ENCODE measurements at places on chromosomes 16 and 17. TPM values are rescaled to one million over a fixed set of nuclear protein-coding genes. Genes with fewer than 3 reads are reported as not detected.
A peak's percentile ranks its signal among the peaks of the same experiment; 100 is the strongest.

- DNase-seq = no peak
Observed at GRCh38 chr17:62675701-62676100, 48.2 kb downstream of the MRC2 start.

- peak; percentile 30 for DNase-seq
Observed at GRCh38 chr16:9138731-9139501, 47.5 kb downstream of the HAPSTR1 start.

DNA sequence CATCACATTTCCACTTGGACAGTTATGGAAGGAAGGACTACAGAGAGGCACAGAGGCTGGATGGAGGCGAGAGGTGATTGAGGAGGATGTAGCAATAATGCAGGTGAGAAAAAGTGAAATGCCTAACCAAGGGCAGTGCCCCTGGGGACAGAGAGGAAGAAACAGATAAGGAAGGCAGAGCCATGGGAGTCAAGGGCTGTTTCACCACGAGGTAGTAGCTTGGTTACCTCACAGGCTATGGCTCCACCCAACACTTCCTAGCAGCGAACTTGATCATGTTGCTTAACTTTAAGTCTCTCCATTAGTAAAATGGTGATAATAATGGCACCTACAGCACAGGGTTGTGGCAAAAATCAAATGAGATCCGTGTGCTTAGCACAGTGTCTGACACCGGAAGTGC, 83.9 kb downstream of the YPEL2 start:
- no peak for DNase-seq

DNA sequence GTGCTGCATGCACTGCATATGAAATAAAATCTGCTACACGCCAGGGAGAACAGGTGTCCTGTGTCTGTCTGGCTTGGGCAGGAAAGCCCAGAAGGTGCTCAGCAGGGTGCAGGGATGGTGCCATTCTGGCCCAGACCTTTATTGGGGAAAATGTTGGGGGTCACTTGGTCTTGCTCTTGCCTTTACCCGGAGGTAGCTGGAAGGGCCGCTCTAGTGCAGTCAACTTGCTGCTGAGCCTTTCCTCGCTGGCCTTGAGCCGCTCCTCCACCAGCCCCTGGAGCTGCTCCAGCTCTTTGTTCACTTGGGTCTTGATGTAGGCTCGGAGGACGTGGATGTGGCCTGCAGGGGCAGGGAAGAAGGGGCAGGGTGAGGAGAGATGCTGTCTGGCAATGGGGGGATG, 4.5 kb downstream of the CFAP119 start:
- no peak for DNase-seq

GRCh38 chr17:45843722-45844121, 959 bp upstream of the SPPL2C start:
- DNase-seq = no peak

GRCh38 chr16:12538667-12539091, 265.0 kb downstream of the CPPED1 start:
- no peak for DNase-seq

DNA sequence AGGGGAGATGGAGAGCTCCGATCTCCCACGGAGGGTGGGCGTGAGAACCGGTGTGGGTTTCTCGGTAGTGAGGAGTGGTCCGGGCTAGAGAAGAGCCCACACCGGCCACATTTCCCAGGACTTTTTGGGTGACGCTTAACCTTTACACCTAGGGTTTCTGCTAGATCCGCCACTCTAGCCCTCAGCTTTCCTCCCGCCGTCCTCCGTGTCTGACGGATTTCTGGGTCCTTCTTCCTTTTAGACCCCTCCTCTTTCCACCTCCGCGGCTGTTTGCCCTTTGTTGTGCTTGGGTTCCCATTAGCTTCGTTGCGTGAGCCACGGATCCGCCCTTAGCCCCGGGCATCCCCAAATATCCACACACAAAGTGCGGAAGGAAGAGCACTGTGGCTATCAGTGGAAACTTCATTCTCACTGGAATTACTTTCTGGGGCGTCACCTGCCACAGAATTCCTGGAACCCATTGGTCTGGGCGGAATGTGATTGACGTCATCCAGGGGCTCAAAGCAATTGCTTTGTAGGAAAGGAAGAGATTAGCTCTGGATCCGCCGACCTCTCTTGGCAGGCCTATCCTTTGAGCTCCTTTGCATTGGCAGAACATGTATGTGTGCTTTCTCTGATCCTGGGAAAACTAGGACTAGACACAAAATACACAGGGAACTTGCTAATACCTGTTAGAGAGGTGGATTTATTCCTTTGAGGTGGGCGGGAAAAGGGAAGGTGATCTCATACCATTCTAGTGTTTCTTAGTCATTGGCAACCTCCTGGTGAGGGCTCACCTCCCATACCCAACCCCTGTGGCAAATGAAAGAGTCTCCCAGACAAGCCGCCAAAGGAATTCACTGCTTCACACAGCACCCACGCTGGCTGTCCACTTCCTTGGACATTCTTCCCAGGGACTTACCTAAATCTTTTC, 654 bp downstream of the TNFAIP1 start:
- DNase-seq = peak; percentile 76

- peak; percentile 57 for DNase-seq
Observed at GRCh38 chr17:77489893-77490255, 349.1 kb downstream of the SEC14L1 start.

The GUCY2D gene
- total RNA-seq = 0.15 TPM

DNA sequence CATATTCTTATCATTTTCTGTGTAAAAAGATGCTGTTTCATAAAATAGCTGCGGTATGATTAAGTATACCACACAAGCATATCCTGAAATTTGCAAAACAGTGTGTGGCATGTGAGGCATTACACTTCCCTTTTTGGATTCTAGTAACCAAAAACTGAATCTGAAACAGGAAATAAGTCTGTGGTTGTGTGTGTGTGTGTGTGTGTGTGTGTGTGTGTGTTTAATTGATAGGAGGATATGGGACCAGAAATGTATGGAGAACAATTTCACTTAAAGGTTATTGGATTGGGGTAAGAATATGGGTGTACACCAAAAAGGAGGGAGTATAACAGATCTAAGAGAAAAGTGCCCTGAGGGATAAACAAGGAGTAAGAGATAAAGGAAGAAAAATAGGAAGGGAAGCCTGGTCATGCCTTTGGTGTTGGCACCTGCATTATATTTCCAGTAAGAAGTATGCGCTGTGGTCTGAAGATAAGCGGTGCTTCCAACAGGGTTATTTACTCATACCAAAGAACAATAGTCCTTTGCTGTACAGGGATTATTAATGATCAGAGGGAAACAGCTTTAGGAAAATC, 4.0 kb downstream of the LYRM1 start:
- no peak for DNase-seq

The TMEM220 gene
- 9.5 TPM for total RNA-seq

DNA sequence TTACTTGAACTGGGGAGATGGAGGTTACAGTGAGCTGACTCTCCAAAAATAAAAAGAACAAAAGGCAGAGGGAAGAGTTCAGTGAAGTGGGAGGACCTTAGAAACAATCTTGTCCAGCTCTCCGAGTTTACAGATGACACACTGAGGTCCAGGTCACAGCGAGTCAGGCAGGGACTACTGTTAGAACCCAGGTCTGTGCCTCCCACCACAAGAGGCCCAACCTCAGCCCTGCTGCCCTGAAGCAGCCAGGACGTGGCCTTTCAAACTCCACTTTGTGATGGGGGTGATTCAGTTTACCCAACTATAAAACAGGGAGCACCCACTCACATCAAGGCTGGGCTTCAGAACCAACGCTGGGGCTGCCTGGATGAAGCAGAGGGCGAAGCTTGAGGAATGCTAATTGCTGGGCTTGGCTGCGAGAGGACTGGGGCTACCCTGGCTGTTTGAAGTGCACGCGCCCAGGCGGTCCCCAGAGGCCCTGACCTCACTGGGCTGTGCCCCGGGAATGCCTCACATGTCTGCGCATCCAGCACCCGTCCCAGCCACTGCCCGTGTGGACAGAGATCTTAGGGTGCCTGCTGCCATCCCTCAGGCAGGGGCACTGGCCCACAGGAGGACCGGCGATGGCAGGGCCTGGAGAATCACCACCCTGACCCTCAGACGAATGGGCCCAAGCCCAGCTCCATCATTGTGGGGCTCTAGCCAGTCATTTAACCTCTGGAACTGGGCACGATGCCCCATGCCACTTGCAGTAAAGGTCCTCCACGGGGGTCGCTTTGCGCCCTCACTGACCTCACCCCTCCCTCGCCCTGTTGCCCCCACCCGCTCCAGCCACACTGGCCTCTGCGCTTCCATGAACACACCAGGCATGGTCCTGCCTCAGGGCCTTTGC, 11.4 kb downstream of the SLC5A10 start:
- DNase-seq = no peak

DNA sequence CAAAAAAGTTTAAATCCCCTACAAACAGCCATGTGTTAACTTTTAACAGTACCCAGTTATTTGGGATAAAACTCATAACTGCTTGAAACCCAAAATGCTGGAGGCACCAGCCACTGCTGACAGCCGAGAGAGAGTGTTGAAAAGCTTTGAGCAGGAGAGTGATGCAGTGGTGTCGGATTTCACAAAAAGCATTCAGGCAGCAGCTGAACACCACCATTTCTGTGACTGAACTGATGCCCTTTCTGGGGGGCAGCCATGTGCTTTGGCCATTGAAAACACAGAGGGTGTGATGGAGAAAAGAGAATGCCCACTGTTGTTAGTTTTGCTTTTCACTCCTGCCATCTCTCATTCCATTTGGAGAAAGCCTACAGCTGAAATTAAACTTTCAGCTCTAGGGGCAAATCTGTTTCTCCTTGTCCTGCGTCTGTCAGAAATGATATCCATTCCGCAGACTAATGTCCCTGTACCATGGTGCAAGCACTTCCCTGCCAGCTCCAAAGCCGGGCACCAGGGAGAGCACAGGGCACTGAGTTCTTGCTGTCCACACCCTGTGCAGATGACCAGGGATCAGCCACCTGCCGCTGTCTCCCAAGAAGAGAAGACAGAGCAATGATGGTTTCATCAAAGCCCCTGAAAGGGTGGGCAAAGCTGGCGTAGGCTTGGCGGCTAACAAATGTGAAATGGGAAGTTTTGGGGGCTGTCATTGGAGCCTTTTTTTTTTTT, 16.6 kb upstream of the MLYCD start:
- no peak for DNase-seq

- DNase-seq = no peak
Observed at GRCh38 chr16:83356266-83356665, 451.5 kb upstream of the HSBP1 start.

The CYBA gene
- 138 TPM for total RNA-seq

DNA sequence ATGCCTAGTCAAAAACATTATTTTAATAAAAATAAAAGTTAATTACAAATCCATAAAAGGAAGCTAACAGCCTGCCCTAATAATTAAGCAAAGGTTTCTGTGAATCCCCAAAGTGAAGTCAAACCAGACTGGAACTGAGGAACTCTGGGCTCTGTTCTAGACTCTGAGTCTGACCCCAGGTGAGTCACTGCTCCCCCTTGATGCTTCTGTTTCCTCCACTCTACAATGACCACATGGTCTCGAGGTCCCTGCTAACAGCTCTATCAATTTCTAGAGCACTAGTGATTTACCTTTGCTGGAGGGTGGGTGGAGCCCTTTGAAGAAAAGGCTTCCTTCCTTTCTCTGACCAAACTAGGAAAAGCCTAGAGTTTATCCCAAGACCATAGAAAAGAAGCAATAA, 32.4 kb downstream of the XPO6 start:
- no peak for DNase-seq
